SJSA1 (cell line): ENCODE measurements at places on chromosomes 13 and 19. TPM values are rescaled to one million over a fixed set of nuclear protein-coding genes. Genes with fewer than 3 reads are reported as not detected.

DNA sequence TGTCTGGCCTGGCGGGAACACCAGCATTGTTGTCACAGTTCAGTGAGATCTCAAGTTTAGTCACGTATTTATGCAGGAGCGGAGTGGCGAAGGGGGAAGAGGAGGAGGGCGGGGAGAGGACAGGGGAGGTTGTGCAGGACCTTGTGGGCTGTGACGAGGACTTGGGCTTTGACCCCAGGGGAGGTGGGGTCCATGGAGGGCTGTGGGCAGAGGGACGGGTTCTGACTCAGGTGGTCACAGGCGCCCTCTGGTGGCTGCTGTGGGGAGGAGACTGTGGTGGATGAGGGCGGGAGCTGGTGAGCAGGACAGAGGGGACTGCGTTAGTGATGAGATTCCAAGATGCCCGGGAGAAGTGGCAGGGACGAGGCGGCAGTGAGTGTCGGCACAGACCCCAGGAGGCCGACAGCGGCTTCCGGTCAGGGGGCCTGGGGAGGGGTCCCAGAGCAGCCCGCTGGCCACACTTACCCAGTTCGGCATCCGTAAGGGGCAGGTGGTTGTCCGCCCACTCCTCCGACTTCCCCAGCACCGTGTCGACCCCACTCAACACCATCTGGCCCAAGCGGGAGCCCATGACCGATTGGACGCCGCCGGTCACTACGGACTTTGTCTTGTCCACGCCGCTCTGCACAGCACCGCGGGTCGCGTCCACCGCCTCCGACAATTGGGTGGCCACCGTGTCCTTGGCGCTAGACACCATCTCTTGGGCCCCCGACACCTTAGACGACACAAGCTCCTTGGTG lies 15.7 kb downstream of the PLIN3 start:
- peaks cover 2% of the 10 kb centered on the region for H3K4me1 ChIP-seq
- H3K36me3 ChIP-seq, result peaks cover 94% of the 10 kb centered on the region
- no peaks in the 10 kb centered on the region for H3K27me3 ChIP-seq
- no peak overlapping the region for H3K4me3 ChIP-seq
- no peak overlapping the region for H3K27ac ChIP-seq

DNA sequence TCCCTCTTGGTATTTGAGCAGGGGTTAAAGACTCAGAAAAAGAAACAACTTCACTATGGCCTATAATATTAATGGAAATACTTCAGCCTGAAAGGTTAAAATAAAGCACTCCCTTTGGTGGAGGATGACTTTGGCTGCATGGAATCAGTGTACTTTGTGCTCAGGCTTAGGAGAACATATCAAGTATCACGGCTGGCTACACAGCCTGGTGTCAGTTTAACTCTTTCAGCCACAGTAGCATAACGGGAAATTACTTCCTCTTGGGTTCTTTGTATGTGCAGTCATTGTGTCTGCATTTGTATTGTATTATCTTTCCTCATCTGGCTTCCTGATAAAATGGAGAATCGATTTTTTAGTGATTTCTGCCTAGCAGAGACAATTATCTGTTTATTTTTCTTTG lies 239.0 kb downstream of the GGACT start:
- no peaks in the 10 kb centered on the region for H3K4me1 ChIP-seq
- no peaks in the 10 kb centered on the region for H3K27me3 ChIP-seq

GRCh38 chr13:34914416-34914815 lies 27.7 kb upstream of the NBEA start:
- H3K4me1 ChIP-seq, result no peaks in the 10 kb centered on the region
- H3K27me3 ChIP-seq, result no peaks in the 10 kb centered on the region
- no peaks in the 10 kb centered on the region for H3K36me3 ChIP-seq
- H3K4me3 ChIP-seq, result no peak overlapping the region
- H3K27ac ChIP-seq, result no peak overlapping the region

- DNase-seq, result no peak
- peaks cover 16% of the 10 kb centered on the region for H3K4me1 ChIP-seq
- peaks cover 68% of the 10 kb centered on the region for H3K36me3 ChIP-seq
- peak overlapping the region; percentile 82 for H3K27ac ChIP-seq
Observed at GRCh38 chr13:45492538-45492937, 27.8 kb downstream of the COG3 start.

DNA sequence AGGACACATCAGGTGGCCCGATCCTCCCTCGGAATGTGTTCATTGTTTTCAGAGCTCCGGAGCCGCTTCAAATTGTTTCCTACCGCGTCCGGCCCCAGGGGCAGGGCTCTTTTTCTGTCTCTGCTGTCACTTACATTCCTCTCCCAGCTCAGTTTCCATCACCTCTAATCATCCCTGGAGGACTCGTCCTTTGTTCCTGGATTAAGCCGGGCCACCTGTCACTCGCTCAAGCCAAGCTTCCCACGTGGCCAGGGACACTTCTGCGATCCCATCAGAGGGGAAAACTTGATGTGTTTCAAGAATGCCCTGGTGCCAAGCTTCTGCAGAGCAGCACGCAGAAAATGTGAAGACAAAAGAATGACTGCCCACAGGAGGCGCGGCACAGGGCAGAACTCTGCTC lies 13.5 kb downstream of the IL17D start:
- no peak overlapping the region for H3K4me3 ChIP-seq
- no peaks in the 10 kb centered on the region for H3K36me3 ChIP-seq
- peaks cover 26% of the 10 kb centered on the region for H3K4me1 ChIP-seq
- no peaks in the 10 kb centered on the region for H3K27me3 ChIP-seq

GRCh38 chr13:95044452-95045205 lies 256.6 kb downstream of the ABCC4 start:
- no peak overlapping the region for H3K4me3 ChIP-seq
- no peaks in the 10 kb centered on the region for H3K36me3 ChIP-seq
- DNase-seq, result no peak
- no peak overlapping the region for H3K27ac ChIP-seq
- no peaks in the 10 kb centered on the region for H3K27me3 ChIP-seq
- no peaks in the 10 kb centered on the region for H3K4me1 ChIP-seq

- H3K4me1 ChIP-seq, result no peaks in the 10 kb centered on the region
- H3K4me3 ChIP-seq, result no peak overlapping the region
- H3K27me3 ChIP-seq, result peaks cover 15% of the 10 kb centered on the region; the same call in 1 of the 2 replicates
- H3K27ac ChIP-seq, result no peak overlapping the region
Observed at GRCh38 chr19:50702158-50702870, 17.3 kb downstream of the SHANK1 start.

- no peak for DNase-seq
- no peak overlapping the region for H3K27ac ChIP-seq
- peaks cover 27% of the 10 kb centered on the region for H3K36me3 ChIP-seq
- H3K4me1 ChIP-seq, result peaks cover 41% of the 10 kb centered on the region
- H3K4me3 ChIP-seq, result peak overlapping the region; percentile 27
Observed at GRCh38 chr19:55383279-55384130, 587 bp downstream of the TMEM238 start.

DNA sequence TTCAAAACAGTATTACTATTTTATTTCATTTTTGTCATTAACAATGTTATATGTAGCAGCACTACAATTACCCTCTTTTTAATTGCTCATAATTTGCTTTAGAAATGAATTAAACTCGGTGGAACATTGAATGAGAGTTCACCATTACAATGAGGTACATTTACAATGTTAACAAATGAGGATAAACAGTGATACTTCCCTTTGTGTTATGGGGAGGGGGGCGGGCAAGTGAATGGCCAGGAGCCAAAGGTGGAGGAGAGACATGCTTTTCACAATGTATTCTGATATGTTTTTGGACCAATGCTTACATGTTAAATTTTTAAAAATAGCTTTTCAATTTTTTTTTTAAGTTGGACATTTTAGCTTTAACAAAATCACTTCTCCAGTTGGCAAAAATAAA lies 34.2 kb downstream of the NALCN start:
- DNase-seq, result no peak
- H3K27me3 ChIP-seq, result no peaks in the 10 kb centered on the region
- H3K4me3 ChIP-seq, result no peak overlapping the region
- H3K4me1 ChIP-seq, result no peaks in the 10 kb centered on the region
- H3K36me3 ChIP-seq, result no peaks in the 10 kb centered on the region

DNA sequence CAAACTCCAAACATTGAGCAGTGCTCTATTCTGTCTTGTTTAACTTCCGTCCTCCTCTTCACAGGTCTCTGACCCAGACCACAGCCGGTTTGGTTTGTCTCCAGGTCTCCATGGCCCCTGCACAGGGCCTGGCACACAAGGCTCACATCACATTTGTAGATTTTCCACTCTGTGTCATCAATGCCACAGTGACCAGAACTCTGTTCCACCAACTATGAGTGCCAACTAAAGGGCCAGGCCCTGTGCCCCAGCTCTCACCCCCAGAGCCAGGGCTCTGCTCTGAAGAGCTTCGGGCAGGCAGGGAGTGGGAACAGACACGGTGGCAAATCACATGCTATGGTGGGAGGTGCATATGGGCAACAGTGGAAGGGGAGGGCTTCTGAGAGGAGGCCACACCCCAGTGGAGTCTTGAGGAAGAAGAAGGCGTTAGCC lies 16.0 kb downstream of the SMG9 start:
- no peaks in the 10 kb centered on the region for H3K4me1 ChIP-seq
- no peaks in the 10 kb centered on the region for H3K27me3 ChIP-seq
- H3K4me3 ChIP-seq, result no peak overlapping the region
- H3K36me3 ChIP-seq, result peaks cover 92% of the 10 kb centered on the region
- no peak overlapping the region for H3K27ac ChIP-seq

The ADPRHL1 gene
- total RNA-seq, result 6.3 and 10.5 TPM in 2 replicates

The PRODH2 gene
- total RNA-seq, result not detected in 2 replicates

The C1QTNF9 gene
- total RNA-seq, result not detected in 2 replicates

The METTL21C gene
- total RNA-seq, result not detected in 2 replicates

The PRR22 gene
- 0.76 and 2.0 TPM in 2 replicates for total RNA-seq
